Activated naive CD8-positive, alpha-beta T cell treated with anti-CD3 and anti-CD28 coated beads, Interleukin-2, amount 10 ng/mL, durations not matched to agents 7 days and 5 days (primary cell): ENCODE measurements at places on chromosomes 5 and 9. TPM values are rescaled to one million over a fixed set of nuclear protein-coding genes. Genes with fewer than 3 reads are reported as not detected.

DNA sequence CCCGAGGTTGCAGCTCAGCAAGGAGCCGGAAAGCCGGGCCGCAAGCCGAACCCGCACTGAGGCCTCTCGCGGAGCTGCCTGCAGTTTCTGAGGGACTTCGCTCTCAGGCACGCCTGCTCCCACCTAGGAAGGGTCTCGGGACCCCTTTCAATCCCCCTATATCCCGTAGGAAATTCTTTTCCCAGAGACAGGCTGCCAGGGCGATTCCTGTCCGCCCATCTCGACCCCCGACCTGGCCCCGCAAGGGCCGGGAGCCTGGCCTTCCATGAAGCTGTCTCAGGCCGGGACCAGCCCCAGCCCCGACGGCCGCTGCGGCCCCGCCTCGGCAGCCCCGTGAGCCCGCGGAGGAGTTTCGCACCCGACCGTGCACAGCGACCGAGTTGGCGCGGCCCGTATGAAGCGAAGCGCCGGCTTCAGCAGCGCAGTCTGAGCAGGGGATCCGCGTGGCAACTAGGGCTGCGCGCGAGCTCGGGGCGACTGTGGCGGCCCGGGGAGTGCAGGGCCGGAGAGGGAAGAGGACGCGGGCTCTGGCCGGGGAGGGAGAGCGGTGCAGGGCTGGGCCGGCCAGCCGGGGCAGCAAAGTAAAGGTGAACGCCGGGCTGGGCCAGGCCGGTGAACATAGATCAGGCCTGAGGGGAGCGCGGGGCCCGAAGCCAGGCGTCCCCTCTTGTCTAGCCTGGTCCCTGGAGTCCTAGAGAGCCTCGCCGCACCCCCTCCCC is 977 bp upstream of the PRDM12 start:
- peak; percentile 44 for DNase-seq

DNA sequence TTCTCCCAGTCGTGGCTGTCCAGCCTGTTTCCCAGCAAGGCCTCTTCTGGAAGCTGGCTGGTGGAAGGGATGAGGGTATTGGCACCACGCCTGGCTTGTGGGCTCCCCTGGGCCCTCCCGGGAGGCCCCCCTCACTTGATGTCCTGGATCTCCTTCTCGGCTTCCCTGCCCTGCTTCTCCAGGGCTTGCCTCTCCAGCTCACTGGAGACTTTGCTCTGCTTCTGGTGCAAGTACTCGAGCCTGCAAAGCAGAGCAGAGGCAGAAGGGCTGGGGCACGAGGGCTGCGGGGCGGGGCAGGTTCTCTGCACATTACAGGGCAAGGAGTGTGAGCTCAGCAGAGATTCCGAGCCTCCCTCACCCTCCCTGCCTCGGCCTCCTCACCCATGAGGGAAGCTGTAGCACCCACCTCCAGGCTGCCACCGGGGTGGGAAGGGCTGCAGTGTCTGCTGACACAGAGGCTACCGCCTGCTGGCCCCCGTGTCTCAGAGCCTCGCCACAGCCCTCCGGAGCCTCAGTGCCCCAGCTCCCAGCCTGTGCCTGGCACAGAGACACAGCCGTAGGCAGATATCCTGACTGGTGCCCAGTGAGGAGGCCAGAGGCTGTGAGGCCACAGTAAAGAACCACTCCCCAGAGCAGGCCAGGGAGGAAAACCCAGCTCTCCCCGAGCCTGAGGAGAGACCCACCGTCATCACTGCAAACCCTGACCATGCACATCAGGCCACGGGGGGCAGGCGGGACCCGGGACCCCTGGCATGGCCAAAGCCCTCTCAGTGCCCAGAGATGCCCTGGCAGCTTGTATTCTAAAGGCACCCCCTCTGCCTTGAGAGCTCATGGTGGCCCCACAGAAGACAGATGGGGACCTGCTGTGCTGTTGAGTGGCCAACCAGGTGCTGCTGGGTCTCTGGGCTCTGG is 7.2 kb downstream of the SNAPC4 start:
- DNase-seq = no peak

GRCh38 chr5:30991462-30991861 is 202.0 kb upstream of the CDH6 start:
- no peak for DNase-seq

GRCh38 chr5:11564706-11565105 is 339.5 kb downstream of the CTNND2 start:
- no peak for DNase-seq

DNA sequence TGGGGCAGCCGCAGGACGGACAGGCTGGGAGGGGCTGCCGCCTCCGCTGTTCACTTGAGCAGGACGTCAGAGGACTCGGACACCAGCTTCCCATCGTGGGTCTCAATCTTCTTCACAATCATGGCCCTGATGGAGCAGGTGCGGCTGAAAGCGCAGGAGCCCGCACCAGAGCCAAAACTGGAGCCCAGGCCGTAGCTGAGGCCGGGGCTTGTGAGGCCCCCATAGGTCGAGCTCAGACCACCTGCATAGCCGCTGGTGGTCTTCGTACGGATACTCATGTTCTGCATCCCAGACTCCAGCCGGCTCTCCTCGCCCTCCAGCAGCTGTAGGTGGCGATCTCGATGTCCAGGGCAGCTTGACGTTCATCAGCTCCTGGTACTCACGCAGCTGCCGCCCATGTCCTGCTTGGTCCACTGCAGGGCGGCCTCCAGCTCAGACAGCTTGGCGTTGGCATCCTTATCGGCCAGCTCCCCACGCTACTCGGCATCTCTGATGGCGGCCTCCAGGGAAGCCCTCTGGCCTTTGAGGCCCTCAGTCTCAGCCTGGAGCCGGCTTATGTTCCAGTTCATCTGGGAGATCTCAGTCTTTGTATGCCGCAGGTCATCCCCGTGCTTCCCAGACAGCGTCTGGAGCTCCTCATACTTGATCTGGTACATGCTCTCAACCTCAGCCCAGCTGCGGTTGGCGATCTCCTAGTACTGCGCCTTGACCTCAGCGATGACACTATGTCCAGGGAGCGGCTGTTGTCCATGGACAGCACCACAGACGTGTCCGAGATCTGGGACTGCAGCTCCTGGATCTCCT is 43.7 kb upstream of the DEPDC1B start:
- DNase-seq = no peak

DNA sequence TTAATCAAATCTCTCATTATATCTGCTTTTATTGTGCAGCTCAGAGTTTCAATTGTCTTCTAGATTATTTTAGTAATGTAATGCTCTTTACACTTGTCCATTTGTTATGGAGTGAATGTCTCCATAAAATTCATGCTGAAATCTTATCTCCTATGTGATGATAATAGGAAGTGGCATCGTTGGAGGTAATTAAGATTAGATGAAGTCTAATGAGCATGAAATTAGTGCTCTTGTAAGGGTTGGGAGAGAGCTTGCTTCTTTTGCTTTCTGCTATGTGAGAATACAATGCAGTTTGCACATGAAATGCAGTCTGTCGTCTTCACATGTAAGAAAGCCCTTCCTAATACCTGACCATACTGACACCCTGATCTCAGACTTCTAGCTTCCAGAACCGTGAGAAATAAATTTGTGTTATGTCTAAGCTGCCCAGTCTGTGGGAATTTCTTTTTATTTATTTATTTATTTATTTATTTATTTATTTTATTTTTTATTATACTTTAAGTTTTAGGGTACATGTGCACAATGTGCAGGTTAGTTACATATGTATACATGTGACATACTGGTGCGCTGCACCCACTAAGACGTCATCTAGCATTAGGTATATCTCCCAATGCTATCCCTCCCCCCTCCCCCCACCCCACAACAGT is 1399.2 kb upstream of the CDH6 start:
- DNase-seq = no peak

DNA sequence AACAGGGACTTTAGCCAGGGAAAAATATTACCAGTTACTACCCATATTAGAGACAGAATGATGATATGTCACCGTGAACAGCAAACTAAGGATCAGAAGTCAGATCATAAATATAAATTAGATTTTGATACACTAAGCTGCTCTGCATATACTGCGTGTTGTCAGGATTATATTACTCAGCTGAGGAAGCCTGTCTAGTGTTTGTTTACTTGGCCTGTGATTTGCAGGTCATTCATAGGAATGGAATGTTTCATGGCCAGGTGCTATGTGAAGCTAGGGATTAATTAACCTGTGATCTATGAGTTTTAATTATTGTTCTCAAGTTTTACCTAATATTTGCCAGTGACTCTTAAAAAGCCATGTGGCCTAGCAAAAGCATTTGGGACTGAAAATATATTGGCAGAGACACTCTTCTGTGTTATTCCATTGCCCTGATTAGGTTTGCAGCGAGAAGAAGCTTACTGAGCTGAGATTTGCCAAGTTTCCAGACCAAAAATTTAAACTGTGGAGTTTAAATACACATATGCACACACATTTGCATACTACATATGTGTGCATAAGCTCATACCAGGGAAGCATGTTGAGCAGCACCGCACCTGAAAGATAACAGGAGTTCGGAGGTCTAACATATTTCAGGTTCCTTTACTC is 496.3 kb upstream of the GRIA1 start:
- DNase-seq = no peak

GRCh38 chr9:115088860-115089259 is 29.1 kb downstream of the TNC start:
- no peak for DNase-seq

DNA sequence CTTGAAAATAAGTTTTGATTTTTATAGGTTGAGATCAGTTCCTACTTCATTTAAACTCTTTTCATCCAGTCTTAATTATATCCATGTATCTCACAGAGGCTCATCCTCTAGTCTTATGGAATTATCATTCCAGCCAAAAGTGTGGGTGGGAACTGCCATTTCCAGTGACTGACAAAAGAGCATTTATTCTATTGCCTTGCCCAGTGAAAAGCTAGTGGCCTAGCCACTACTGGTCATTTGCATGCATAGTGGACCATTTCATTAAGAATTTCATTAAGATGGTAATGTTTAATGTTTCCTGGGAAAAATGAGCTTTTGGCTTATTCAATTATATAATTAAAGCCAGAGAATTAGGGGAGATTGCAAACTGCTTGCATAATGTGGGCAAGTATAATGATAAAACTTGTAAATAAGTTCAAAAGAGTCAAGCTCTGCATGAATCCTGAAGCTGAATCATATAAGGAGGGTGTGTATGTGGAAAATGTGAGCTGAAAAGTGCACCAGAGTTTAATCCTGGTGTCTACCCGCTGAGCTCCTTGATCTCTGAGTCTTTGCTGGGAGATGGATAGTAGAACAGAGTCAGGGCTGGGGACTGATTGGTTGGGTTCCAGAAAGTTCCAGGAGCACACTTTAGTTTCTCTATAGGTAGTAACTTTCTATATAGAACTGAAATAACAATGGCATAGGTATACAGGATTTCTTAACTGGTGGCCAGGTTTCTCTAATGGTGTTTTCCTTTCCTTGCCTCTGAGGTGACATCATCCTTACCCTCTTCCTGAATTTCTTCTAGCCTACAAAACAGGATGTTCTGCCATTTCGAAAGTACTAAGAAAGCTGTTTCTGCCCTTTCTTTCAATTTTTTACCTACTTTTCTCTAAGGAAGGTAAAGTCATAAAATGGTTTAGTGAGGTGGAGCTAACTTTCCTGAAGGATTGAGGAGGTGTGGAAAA is 78.5 kb downstream of the KIF4B start:
- no peak for DNase-seq

DNA sequence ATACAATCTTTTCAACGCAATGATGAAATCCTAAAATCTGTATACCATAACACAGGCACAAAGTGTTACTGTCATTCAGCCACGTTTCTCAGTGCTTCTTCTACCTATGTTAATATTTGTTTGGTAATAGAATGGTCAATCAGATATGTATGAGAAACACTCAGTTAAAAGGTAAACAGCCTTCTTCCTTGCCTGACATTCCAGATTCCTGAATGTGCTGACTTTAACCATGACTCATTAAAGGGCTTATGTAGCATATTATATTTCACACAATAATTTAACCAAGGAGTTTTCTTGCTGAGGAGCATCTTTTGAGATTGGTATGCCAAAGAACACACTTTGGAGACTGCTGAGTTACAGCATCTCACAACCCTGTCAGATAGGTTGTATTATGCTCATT is 187.6 kb downstream of the CETN3 start:
- no peak for DNase-seq

DNA sequence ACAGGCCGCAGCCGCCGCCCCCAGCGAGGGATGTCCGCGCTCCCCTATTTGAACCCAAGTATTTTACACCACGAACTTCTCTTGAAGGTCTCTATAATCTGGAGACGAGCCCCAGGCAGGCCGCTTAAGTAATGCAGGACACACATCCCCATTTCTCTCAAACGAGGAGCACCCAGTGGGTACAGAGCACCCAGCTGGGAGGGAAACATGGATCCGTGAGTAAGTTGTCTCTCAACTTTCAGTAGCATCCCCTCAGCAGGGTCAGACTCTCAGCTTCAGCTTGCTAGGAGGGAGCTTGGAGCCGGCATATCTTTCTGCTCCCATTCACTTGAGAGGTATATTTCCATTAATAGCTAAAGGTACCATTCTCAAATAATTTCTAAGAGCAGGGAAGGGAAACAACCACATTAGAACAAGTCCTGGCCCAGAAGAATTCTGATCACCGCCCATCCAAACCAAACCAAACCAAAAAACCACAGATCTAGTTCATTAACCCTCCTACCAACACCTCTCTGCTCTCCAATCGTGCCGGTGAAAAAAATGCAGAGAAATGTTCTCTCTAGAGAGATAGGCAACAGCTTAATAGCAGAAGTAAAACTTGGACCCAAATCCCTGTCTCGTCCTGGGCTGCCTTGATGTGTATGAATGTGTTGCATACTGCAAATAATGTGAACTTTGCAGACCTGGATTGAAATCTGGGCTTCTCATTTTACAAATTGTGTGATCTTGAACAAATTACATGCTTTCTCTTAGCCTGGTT is 910 bp downstream of the TDRD7 start:
- DNase-seq = no peak

GRCh38 chr5:72749362-72749997 is 67.0 kb upstream of the TNPO1 start:
- DNase-seq = no peak

DNA sequence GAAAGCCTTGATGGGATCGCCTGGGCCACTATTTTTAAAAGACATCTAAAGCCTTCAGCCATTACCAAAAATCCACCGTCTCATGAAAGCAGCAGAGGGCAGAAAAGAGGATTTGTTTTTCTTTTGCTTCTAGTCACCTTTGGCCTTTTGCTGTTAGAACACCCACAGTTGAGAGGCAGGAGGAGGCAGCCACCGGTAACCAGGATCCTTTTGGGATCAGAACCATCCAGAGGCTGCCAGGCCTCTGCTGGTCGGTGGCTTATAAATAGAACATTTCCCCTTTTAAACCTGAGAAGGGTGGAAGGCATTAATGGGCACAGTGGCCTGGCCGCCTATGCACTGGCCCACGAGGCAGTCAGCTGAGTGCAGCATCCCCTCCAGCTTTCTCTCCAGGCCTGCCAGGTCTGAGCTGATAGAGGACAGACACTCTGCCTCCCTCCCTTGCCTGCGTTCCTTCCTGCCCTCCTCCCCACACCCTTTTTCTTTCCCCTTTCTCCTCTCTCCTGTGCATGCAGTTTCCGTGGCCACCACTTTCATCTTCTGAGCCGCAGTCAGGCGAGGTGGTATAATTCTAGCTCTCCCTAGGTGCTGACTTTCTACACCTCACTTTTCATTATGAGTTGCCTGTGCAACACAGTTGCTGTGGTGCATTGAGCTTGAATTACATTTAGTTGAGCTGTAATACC is 253.4 kb downstream of the ARHGAP26 start:
- peak; percentile 43 for DNase-seq

CHSY3 gene
- total RNA-seq = not detected

CBY3 gene
- not detected for total RNA-seq

SGCD gene
- total RNA-seq = 0.43 TPM

ECM2 gene
- not detected for total RNA-seq

MEIKIN gene
- 0.55 TPM for total RNA-seq

PCDHAC2 gene
- not detected for total RNA-seq

MSX2 gene
- not detected for total RNA-seq

PDZD2 gene
- 0.22 TPM for total RNA-seq
